Stimulated activated CD8-positive, alpha-beta memory T cell treated with anti-CD3 and anti-CD28 coated beads, Interleukin-2, amount 100 ng/mL, for 1 hour (primary cell): ENCODE measurements at places on chromosomes 7 and 10.

GRCh38 chr10:94038024-94038423 lies 44.3 kb downstream of the PLCE1 start:
- DNase-seq: no peak

DNA sequence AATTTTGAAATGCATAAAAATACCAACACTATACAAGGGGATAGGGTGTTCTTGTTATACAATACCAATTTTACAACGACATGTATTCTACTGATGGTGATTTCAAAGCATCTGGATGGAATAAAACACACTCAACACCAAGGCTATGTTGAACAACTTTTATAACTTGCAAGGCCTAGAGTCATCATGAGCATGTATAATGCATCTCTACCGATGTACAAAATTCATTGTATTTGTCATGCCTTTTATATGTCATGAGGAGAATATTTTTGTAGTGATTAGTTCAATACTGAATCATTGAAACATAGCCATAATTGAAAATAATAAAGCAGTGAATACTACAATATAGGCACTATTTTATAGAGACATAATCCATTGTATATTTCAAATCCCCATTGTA lies 160.2 kb downstream of the ETV1 start:
- DNase-seq: no peak

- no peak for DNase-seq
These were observed 17.1 kb downstream of the CHST3 start for GRCh38 chr10:71981015-71981875.

DNA sequence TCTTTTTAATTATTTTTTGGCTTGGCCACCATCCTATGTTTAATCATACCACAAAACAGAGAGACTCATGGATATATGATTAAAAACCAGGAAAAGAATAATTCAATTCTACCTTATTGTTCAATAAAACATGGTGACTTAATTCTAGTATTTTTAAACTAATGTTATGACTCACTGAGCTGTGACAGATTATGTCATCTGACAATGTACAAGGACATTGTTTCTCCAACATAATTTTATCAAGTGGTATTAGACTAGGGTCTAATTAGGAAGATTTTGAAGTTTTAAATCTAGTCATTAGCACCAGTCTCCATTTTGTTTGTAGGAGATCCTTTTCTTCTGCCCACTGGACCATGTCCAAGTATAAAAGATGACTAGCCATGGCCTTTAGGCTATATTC lies 199.3 kb upstream of the MDFIC start:
- DNase-seq: no peak

- DNase-seq: no peak
These were observed 3.4 kb upstream of the KMT2E start for GRCh38 chr7:105010504-105011130.

DNA sequence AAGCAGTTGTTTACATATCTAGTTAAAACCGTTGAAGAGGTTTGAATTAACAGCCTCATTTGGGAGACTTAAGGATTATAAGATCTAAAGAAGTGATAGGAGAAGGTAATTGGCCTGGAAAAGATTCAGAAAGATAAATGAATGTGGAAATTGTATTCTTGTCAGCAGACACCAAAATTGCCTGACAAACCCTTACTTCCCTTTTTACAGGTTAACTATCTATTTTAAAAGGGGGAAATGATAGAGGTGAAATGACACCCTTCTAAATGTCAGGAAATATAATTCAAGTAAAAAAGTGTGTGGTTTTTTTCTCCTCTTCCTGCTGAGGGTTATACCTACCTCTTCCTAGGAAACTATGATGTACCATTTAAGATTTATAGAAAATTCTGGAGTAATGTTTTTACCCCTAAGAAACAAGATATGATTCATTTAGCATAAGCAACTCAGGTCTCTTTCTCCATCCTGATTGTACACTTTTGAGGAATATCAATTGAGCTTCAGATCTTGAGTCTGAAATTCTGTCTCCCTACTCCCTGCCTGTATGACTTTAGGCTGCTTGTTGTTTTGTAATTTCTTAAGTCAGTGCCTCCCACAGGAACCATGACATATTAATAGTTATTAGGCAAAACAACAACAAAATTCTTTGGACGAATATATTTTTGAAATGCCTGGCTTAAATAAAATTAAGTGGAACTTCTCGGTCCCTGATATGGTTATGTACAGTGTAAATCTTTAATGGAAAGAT lies 250.4 kb downstream of the RNLS start:
- no peak for DNase-seq

GRCh38 chr10:2278363-2278762 lies 541.0 kb upstream of the ADARB2 start:
- no peak for DNase-seq

DNA sequence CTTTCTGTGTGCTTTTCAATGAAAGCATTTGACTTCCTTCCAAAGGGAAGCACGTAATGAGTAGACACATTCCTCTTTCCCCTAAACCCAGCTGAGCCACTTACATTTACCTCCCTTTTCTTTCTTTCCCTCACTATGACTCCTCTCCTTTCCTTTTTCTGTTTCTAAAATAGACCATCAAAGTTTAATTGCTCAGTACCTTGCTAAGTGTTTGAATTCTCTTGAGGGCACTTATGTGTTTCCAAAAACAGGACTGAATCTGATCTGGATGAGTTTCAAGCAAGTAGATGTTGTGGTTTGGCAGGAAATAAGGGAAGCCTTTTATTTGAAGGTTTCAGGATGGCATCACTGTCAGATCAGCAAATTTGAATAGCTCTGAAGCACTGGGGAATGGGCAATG lies 396.2 kb downstream of the REEP3 start:
- DNase-seq: no peak

- no peak for DNase-seq
These were observed 84.4 kb downstream of the TNS3 start for GRCh38 chr7:47497367-47498096.

DNA sequence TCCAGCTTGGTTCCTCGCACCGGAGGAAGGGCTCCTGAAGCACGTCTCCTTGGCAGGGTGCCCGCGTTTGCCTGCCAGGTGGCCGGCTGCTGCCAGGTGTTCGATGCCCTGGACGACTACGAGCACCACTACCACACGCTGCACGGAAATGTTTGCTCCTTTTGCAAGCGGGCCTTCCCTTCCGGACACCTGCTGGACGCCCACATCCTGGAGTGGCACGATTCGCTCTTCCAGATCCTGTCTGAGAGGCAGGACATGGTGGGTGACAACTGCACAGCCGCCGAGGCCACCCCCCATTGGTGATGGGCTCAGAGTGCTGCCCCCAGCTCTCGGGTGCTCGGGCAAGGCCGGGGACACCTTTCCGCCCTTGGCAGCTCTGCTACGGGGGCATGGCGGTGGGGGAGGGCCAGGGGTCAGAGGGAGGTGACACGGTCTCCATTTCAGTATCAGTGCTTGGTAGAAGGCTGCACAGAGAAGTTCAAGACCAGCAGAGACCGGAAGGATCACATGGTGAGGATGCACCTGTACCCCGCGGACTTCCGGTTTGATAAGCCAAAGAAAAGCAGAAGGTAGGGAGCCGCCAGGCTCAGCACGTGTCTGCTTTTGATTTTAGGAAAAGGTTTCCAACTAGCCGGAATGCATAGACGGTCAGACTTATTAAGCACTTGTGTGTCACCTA lies 1.1 kb downstream of the ZNF511 start:
- DNase-seq: no peak

- DNase-seq: no peak
These were observed 554.4 kb upstream of the SORCS1 start for GRCh38 chr10:107718864-107719263.

GRCh38 chr7:131431289-131431688 lies 103.6 kb downstream of the MKLN1 start:
- no peak for DNase-seq

DNA sequence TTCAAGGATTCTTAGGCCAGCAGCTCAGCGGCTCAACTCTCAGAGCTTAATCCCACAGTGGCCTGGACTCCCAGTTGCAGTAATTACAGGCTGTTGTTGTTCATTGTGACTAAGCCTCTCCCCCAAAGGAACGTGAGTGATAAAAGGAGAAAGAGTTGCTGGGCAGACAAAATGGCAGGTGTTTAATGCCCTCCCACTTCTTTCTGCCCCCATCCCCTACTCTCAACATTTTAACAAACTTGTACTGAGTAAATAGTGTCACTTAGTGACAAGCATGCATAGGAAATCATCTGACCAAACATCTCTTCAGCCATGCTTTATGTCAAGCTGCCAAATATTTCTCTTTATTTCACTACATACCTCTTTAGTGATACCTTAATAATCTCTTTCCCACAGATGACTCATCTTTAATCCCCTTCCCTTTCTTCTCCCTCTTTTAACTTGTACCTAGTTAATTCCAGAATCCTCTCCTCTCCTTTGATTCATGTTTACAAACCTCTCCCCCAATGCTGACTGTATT lies 12.4 kb upstream of the MTERF1 start:
- no peak for DNase-seq

DNA sequence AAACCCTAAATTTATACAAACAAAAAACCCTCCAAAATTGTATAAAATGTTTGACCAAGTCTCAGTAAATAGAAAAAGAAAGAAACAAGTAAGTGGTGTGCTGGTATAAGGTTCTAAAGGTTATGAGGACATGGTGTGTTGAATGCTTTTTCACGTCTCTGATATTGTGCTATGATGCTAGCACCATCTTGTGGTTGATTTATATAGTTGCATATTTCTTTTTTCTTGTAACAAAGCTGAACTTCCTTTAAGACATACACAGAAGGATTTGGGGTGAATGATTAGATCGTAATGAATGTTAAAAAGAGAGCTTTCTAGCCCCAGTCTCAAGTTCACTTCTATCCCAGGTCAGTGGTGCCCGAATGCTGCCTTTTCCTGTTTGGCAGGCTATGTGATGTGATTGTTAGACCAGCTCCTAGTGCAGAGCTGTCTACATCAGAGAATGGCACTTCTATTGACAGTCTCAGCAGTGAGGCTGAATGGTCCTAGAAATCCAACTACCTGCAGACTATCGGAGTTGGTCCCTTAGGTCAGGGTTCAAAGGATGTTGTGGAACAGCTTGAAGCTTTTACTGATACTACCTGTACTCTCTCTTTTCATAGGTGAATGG lies 25.0 kb downstream of the VTI1A start:
- no peak for DNase-seq

- DNase-seq: no peak
These were observed 264.5 kb downstream of the PLXNA4 start for GRCh38 chr7:132311733-132312132.

DNA sequence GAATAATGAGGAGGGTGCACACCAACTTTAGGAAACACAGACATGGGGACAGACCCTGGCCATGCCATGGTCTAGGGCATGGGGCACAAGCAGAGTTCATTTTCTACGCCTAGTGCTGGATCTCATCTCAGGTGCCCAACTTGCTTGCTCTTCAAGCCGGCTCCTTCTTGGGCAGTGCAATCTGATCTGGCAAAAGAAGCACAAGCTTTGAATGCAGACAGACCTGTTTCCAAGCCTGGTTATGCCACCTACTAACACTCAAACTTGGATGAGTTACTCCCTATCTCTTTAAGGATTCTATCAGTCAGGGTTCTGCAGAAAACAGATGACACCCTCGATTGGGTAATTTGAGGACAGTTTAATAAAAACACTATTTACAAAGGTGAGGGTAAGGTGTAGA lies 34.9 kb upstream of the WAPL start:
- no peak for DNase-seq

- DNase-seq: no peak
These were observed 291.1 kb upstream of the IMMP2L start for GRCh38 chr7:111853201-111853990.

DNA sequence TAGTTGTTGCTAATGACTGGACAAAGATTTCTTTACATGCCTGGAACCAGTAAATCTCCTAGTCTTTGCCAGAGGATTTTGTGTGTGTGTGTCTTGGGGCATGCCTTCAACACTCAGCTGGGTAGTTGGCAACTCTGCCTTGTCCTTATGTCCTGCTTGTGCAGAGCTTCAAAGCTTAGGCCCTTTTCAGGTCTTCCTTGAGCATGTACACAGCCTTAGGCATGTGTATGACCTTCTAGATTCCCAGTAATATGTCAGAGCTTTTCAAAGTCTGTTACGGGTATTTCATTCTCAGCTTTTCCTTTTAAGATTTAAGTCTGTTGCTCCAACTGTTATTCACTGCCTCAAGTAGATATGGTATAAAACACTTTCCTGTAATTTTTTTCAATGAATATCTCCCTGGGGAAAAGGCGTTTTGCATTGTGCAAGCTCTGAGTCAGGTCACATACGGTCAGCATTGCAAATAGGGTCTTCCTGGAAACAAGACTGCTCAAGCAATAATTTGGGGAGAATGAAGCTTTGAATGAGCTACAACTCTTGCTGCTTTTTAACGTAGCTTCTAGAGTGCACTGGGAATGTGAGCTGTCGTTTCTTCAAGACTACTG lies 25.5 kb downstream of the SHOC2 start:
- no peak for DNase-seq

- no peak for DNase-seq
These were observed 12.6 kb downstream of the TMEM176B start for GRCh38 chr7:150787321-150788281.

DNA sequence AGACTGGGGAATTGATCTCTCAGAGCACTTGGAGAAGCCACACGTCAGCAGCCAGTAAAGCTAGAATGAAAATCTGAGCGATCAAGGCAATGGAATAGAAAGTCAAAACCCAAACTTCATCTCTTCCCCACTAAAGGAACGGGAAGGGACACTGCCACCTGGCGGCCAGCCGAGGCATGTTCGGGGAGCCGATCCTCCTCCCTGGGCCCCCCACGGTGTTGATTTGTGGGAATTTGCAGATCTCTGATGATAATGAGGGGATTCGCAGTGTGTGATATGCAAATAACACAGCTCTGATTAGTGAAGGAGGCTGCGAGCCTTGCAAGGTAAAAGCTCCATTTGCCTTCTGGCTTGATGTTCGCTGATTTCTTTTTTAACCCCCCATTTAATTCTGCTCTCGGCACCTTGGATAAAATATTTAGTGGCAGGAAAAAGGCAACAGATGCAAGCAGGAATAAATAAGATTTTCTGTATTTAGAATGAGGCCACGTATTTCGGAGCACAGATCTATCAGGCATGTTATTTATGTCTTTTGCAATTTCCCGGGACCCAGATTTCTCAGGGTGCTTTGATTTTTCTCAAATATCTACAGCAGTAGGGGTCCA lies 258.6 kb downstream of the PAXIP1 start:
- DNase-seq: no peak

- DNase-seq: no peak
These were observed 467.1 kb downstream of the PARD3 start for GRCh38 chr10:34348021-34348420.

DNA sequence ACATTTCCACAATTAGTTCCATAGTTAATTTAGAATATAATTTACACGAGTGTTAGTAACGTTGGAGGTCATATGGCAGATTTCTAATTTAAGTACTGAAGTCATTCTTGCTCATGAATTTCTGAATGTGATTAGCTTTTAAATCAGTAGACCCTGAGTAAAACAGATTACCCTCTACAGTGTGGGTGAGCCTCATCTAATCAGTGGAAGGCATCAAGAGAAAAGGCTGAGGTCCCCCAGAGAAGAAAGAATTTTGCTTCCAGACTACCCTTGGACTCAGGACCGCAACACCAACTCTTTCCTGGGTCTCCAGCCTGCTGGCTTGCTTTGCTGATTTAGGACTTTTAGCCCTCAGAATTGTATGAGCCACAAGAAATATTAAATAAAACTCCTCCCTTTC lies 33.2 kb downstream of the IFT22 start:
- no peak for DNase-seq
